Panc1 (cell line): ENCODE measurements at places on chromosomes 16 and 17.

- no peak for DNase-seq
- no peaks in the 10 kb centered on the region for H3K27me3 ChIP-seq
- H3K4me1 ChIP-seq, result no peaks in the 10 kb centered on the region
- no peaks in the 10 kb centered on the region for H3K36me3 ChIP-seq
- no peak overlapping the region for H3K4me3 ChIP-seq
- H3K27ac ChIP-seq, result no peak overlapping the region
Observed at GRCh38 chr17:43822570-43823190, 10.3 kb downstream of the MPP3 start.

DNA sequence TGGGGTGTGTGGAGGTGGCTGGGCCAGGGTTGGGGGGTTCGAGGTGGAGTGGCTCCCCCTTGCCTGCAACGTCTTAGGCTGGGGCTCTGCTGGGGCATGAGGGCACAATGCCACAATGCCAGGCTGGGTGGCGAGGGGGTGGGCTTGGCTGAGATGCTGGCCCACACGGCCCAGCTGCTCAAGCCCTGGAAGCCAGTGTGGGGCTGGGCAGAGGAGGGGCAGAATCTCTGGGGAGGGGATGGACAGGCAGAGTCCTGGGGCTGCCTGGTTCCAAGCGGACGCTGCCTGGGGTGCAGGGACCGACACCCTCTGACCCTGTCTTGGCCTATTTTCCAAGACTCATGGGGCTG is 37.5 kb upstream of the SSTR5 start:
- no peak overlapping the region for H3K27ac ChIP-seq
- DNase-seq, result no peak
- H3K36me3 ChIP-seq, result no peaks in the 10 kb centered on the region
- H3K4me1 ChIP-seq, result peaks cover 16% of the 10 kb centered on the region

DNA sequence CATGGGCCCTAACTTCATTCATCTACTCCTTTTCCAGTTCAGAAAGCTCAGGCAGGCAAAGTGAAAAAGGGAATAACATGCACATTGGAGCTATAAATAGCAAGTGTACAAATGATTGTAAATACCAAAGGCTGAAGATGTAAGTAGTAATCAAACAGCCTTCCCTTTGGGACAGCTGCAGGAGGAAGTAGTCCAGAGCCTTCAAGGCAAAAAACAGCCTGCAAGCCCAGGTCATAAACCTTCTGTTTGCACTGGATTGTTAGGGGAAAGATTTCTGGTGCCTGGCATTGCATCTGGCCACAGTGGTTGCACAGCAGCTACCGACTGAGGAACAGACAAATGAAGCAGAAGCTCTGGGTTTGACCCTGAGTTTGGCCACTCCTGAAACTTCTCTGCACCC is 98.6 kb upstream of the PMFBP1 start:
- H3K4me1 ChIP-seq, result no peaks in the 10 kb centered on the region
- no peaks in the 10 kb centered on the region for H3K36me3 ChIP-seq
- no peaks in the 10 kb centered on the region for H3K27me3 ChIP-seq
- no peak for DNase-seq
- no peak overlapping the region for H3K4me3 ChIP-seq

DNA sequence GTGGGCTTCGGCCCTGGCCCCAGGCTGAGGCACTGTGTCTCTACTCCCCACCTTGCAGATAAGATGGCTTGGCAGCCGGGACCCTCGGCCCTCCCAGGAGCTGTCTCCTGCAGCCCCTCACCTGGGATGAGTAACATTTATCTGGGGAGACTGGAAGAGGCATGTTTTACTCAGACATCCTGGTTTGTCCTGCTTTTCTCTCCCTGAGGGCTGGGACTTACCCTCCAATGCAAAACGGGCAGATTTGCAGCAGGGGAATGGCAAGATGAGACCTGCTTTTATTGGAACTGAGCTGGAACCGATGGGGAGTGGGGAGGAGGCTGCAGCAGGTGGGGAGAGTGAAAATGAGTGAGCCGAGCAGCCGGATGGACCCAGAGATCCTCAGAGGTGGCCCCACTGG is 27.3 kb upstream of the UBE2G1 start:
- no peaks in the 10 kb centered on the region for H3K36me3 ChIP-seq
- no peaks in the 10 kb centered on the region for H3K4me1 ChIP-seq
- DNase-seq, result no peak
- no peak overlapping the region for H3K4me3 ChIP-seq

DNA sequence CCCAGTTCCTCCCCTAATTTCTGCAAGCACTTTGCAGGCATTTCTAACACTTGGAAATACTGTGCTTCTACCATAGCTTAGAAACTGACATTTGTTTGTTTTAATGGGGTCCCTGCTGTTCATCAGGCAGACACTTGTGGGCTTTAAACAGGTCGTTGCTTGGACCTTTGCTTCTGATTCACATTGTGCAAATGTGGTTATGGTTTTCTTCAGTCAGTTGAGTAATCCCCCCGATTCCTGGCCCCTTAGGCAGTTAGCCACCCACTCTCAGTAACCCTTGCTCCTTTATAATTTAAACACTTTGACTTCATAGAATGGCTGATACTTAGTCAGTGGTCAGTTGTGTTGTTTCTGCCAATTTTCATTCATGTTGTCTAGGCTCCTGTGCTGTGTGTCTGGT is 39.4 kb downstream of the SLC47A1 start:
- DNase-seq, result no peak
- no peaks in the 10 kb centered on the region; the same call in 1 of the 2 replicates for H3K4me1 ChIP-seq
- H3K4me3 ChIP-seq, result no peak overlapping the region
- H3K27me3 ChIP-seq, result no peaks in the 10 kb centered on the region
- no peak overlapping the region for H3K27ac ChIP-seq
- H3K36me3 ChIP-seq, result no peaks in the 10 kb centered on the region

GRCh38 chr17:40531051-40531991 is 29.9 kb upstream of the TNS4 start:
- no peak for DNase-seq
- H3K4me3 ChIP-seq, result no peak overlapping the region
- no peak overlapping the region for H3K27ac ChIP-seq

DNA sequence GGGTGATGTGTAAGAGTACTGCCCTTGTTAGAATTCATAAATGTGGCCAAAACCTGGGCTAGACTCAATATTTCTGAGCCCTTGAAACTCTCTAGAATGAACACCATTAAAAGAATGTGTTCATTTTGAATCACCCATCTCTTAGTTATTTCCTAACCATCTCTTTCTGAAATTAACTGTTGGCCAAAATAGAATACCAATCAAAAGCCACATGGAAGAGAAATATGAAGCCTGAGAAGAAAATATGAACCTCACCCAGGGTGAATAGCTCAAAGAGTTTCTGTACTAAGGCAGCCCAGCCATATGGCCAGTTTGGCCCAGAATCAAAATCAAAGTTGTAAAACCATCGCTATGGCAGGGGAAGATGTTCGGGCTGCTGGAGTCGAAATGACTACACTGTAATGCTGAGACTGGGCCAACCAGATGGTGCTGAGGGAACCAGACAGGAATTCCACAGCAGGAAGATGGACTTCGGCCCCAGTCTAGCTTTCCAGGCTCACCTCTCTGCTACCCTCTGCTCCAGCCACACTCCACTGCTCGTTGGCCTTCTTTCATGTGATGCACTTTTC is 154.3 kb upstream of the ZFHX3 start:
- no peak for DNase-seq
- no peak overlapping the region for H3K4me3 ChIP-seq
- no peaks in the 10 kb centered on the region for H3K4me1 ChIP-seq
- no peaks in the 10 kb centered on the region for H3K27me3 ChIP-seq

DNA sequence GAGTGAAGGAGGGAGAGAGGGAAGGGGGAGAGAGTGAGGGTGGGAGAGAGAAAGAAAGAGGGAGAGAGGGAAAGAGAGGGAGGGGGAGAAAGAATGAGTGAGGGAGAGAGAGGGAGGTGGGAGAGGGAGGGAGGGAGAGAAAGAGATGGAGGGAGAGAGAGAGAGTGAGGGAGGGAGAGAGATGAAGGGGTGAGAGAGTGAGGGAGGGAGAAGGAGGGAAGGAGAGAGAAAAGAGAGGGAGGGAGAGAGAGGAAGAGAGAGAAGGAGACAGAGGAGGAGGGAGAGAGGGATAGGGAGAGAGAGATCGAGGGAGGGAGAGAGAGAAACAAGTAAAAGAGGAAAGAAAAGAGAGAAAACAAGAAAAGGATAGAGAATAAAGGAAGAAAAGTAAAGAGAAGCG is 225.7 kb downstream of the SHISA9 start:
- H3K4me3 ChIP-seq, result no peak overlapping the region
- H3K4me1 ChIP-seq, result no peaks in the 10 kb centered on the region
- no peak for DNase-seq
- no peak overlapping the region for H3K27ac ChIP-seq
- H3K36me3 ChIP-seq, result no peaks in the 10 kb centered on the region

DNA sequence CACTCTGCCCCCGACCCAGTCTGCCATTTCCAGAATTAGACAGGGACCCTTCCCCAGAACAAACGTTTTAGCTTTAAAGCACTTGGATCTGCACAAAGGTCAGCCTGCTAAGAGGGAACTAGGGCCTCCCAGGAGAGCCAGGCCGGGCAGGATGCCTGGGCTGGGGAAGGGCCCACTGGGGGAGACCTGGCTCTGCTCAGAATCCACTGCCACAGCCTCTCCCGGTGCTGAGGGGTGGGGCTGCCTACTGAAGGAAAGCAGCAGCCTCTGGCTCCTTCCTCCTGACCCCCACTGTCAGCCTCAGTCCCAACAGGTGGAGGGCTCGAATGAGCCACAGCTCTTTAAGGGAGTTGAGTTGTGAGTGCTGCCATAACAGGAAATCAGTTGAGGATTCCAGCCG is 1.7 kb downstream of the YBX2 start:
- DNase-seq, result no peak
- H3K27ac ChIP-seq, result no peak overlapping the region
- H3K36me3 ChIP-seq, result no peaks in the 10 kb centered on the region
- no peak overlapping the region for H3K4me3 ChIP-seq
- H3K27me3 ChIP-seq, result no peaks in the 10 kb centered on the region
- peaks cover 17% of the 10 kb centered on the region for H3K4me1 ChIP-seq

DNA sequence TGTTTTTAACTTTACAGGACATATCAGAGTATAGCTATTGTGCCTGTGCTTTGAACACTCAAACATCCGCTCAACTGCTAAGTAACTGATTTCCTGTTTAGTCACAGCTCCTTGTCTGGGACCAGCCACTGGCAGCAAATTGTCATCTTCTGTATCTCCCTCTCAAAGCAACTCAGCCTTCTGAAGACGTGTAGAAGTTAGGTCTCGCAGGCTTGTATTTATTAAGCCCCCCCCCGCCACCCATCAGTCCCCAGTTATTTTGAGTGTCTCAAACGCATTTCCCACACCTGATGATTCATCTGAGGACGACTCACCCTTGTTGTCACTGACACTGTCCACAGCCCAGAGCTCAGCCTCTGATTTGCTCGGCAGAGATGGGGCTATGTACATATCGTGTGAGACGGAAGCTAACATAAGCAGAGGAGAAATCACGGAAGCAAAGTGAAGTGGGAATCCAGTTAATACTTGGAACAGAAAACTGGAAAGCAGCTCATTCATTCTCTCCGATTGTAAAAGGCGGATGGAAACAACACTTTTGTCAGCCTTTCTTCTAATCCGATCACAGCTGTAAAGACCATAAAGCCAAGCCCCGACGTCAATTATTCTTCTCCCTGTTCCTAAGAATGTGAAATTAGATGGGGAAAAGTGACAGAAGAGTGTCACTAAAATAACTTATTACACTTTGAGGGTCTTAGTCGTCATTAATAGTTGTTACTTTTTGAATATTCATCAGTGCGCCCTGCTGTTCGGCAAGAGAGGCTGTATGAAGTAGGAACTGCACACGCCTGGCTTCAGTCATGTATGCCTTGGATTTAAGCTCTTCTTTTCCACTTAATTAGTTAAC is 64.2 kb downstream of the PITPNC1 start:
- peaks cover 21% of the 10 kb centered on the region for H3K4me1 ChIP-seq
- no peak for DNase-seq
- no peaks in the 10 kb centered on the region for H3K27me3 ChIP-seq
- peak overlapping the region; percentile 81 for H3K27ac ChIP-seq
- H3K36me3 ChIP-seq, result no peaks in the 10 kb centered on the region
- peak overlapping the region; percentile 50 for H3K4me3 ChIP-seq

- no peak overlapping the region for H3K4me3 ChIP-seq
- H3K4me1 ChIP-seq, result peaks cover 58% of the 10 kb centered on the region
- H3K36me3 ChIP-seq, result no peaks in the 10 kb centered on the region
- no peaks in the 10 kb centered on the region for H3K27me3 ChIP-seq
- DNase-seq, result no peak
Observed at GRCh38 chr17:77363821-77364361, 223.1 kb downstream of the SEC14L1 start.

DNA sequence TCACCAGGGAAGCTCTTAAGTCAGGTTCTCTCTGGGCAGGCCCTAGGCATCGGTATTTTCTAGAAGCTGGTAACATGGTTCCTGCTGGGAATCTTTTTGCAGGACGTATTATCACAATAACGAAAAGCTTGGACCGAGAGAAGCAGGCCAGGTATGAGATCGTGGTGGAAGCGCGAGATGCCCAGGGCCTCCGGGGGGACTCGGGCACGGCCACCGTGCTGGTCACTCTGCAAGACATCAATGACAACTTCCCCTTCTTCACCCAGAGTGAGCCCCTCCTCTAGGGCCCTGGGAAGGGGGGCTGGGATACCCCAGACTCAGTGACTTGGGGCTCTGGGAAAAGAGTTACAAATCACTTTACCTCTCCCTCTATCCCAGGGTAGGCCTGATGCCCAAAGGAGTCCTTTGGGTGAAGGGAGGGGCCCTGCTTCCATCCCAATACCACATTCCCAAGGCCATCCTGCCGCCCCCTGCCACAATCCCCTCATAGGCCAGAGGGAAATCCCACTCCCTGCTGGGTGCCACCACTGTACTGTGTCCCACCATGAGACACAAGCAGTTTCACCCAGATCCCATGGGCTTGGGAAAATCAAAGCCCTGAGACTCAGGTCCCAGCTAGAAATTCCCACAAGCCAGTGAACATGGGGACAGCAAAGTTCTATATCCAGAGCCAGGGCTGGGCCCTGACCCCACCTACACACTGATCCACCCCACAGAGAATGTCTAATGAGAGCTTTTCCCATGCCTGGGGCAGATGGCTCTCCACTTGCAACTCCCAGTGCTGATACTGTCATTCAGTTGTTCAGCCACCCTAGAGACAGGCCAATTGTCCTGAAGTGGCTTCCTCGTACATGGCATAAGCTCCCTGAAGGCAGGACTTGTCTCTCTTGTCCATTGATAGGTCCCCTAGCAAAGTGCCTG is 23.0 kb downstream of the CDH5 start:
- H3K4me3 ChIP-seq, result no peak overlapping the region
- H3K4me1 ChIP-seq, result no peaks in the 10 kb centered on the region
- no peak for DNase-seq
- H3K36me3 ChIP-seq, result no peaks in the 10 kb centered on the region
- H3K27me3 ChIP-seq, result no peaks in the 10 kb centered on the region

DNA sequence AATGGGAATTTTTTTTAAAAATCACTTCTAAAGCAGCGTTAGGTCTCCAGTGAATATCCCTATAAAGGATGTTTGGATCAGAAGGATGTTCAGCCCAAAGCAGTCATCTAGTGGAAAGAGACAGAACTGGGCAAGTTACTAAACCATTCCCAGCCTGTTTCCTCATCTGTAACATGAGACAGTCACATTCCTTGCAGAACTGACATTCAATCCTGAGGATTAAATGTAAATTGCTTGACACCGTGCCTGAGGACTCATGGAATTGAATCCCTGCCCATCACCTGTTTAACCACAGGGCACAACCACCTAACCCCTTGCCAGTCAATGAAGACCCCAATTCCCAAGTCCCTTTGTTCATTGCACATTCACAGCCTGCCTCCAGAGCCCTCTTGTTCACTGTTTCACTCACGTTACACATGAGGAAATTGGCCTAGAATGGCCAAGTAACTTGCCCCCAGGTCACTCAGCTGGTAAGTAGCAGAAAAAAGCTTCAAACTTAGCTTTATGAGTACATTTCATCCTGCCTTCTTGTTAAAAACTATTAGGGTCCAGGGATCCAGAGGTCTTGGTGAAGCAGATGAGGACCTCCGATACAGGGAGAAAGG is 1.4 kb downstream of the CMTM2 start:
- H3K27me3 ChIP-seq, result no peaks in the 10 kb centered on the region
- no peak for DNase-seq
- H3K4me3 ChIP-seq, result no peak overlapping the region
